ENCODE measurements at places on chromosomes 5 and 9.
A peak's percentile ranks its signal among the peaks of the same experiment; 100 is the strongest.

- DNase-seq = no peak
Measured at GRCh38 chr9:209143-209758, 5.4 kb upstream of the DOCK8 start.

GRCh38 chr9:134561427-134562145, 80.0 kb upstream of the COL5A1 start:
- no peak for DNase-seq

DNA sequence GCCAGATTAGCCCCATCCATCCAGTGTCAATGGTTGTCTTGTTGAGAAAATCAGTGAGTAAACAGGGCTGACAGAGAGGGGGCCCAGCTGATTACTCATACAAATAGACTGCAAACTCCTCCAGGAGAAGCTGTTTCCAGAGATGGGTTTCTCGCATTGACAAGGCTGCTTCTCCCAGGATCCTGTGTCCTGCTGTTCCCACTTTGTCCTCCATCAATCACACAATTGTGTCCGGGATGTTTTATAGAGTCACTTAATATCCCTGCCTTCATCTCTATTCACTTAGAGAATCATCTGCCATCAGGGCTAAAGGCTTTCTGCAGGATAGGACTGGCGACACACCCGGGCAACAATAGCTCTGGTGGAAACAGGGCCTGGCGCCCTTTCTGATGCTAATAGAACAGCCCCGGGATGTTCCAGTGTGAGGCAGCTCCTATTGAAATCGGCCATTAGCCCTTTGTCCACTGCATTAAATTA, 71.7 kb upstream of the TBCA start:
- no peak for DNase-seq

DNA sequence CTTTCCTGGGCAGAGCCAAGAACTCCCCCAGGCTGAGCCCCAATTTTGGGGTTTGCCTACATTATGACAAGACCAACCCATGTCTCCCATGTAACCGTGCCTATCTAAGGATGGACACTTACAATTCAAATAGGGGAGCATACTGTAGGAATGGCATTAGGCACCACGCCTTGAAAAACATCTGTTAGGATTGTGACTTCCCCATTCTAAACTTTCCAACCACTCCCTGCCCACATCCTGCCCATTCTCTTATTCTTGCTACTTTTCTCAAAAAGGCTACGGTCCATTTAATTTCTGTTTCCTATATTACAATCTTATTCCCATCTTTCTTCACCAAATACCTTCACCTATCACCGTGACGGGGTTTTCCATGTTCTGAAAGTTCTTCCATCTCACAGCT, 99.2 kb downstream of the LPAR1 start:
- DNase-seq = peak; percentile 14

GRCh38 chr5:61788548-61788947, 456.5 kb downstream of the ZSWIM6 start:
- DNase-seq = no peak

GRCh38 chr5:115366223-115366622, 69.8 kb upstream of the CCDC112 start:
- no peak for DNase-seq

DNA sequence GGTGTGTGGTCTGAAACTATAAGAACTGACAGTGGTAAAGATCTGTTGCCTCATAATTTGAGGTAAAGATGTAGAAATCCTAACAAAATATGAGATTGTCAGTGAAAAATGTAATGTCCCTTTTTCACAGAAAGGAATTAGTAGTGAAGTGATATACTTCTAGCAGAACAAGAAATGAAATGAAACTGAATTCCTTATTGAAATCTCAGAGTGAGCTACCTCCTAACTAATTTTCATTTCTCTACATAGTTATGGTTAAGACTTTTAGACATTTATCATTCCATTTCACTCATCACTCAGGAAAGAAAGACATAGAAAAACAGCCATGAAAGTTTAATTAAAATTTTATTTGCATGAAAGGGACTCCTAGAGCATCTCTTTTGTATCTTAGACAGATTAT, 48.7 kb downstream of the TMEM174 start:
- DNase-seq = no peak

DNA sequence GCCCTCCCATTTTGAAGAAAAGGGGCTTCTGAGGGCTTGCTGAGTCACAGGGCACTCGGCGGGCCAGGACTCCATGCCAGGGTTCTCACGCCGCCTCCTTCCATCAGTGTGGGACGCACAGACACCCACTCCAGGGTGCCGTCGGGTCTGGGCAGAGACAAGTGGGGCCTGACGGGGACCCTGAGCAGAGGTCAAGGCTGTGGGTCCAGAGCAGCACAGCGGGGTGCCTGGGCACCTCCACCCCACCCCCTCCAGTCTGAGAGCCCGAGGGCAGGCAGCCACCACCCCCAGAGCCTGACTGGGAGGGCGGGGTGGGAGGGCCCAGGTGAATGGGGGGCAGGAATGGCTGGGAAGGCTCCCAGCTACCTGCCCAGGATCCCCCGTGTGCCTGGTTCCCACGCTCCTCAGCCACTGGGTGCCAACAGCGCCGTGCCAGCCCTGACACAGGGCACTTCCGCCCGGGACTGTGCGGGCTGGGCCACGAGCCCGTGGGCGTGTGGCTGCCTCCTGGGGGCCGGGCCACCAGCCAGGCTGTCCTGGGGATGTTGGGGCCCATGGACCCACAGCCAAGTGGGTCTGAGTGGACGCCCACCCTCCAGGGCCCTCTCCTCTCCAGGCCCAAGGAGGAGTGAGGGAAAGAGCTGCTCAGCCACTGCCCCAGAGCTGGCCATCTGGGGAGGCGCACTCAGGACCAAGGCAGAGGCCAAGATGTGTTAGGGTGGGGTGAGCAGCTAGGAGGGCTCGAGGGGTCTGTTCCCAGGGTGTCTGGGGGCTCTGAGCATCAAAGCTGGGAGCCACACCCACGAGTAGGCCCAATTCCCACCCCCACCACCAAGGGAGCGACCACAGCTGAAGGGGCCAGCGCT, 10.1 kb upstream of the NRARP start:
- DNase-seq = no peak

- no peak for DNase-seq
Measured at GRCh38 chr9:24451346-24451745, 94.4 kb downstream of the IZUMO3 start.

GRCh38 chr9:130535818-130536521, 43.4 kb upstream of the FUBP3 start:
- no peak for DNase-seq

DNA sequence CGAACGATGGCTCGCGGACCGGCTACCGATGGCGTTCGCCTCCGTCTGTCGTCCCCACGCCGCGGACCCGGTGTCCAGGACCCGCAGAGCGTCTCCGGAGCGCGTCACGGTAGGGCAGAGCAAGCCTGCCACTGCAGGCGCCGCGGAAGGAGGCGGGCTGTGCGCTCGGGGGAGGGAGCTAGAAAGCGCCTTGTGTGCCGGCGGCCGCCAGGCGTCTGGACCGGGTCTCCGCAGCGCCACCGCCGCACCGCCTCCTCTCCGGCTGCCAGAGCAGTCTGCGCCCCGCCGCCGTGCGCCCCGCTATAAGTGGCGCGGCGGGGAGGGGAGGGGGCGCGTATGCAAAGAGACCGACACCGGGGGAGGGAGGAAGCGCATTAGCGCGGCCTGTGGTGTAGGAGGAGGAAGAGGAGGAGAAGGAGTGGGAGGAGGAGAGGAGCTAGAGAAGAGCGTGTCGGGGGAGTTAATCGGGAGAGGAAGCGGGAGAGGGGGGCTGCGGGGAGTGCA, at the start of gene ENC1:
Gene ENC1 (minus strand): TSS at position 279 of the 504 bp plus-strand sequence. CDS start 4,243 bp downstream, outside the sequence.
- DNase-seq = peak; percentile 23

DNA sequence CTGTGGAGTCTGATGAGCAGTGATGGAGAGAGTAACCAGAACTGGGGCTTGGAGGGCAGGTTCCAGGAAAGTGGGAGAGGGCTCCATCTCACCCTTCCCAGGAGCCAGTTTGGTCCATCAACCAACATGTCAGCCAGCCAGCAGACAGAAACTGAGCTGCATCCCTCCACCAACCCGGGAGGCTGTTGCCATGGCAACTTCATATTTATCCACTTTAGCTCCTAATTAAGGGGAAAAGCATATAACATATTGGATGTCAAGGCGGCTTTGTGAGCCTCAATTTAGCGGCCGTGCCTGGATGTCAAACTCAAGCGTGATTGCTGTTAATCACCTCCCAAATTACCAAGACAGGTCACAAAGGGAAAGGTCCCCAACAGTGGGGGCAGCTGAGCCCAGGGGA, 81.5 kb upstream of the ARAP3 start:
- DNase-seq = no peak

- no peak for DNase-seq
Measured at GRCh38 chr9:124359855-124360678, 55.2 kb downstream of the PSMB7 start.

DNA sequence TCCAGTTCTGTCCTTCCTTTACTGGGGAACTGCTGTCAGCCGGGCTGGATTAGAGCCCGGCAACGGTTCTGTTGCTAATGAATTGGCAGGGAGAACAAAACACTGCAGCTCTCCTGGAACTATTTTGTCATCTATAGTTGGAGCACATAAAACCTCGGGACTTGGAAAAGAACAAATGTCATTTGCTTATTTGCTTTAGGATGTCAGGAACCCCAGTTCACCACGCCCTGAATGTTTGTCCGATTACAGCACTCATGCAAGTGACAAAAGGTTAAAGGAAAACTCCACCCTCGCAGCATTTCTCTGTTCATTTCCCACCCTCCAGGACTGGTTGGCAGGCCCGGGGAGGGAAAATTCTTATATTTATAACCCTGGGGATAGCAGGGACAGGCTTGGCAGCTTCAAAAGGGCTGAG, 66.4 kb upstream of the PLPP1 start:
- no peak for DNase-seq

DNA sequence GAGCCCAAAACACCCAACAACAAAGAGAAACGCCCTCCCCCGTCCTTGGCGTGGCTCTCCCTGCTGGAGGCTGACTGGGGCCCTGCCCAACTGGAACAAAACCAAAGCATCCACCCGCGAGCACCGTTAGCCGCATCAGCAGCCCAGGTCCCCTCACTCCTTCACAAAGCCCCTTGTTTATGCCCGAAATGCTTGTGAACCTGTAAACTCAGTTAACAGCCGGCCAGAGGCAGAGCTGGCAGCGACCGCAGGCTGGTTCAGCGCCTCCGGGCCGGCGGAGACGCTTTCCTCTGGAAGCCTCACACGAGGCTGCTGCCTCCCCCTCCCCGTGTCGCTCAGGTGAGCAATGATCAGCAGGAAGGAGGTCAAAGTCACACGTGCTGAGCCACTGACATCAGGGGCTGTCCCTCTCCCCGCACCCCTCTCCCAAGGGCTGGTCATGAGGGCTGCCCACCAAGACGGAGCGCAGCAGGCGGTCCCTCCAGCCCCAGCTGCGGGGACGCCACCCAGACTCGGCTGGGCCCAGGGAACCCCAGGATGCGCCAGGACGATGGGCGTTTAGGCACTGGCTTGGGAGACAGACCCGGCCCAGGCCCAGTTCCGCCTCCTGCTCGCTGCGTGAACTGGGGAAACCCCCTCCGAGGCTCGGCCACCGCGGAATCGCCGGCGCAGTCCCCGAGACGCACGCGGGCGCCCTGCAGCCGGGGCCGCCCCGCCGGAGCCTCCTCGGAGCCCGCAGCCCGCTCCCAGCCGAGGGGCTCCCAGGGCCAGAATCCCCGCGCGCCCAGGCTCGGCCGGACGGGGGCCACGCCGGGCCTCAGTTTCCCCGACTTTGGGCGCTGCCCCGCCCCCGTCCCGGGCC, 563 bp downstream of the SNAPC4 start:
- DNase-seq = no peak

DNA sequence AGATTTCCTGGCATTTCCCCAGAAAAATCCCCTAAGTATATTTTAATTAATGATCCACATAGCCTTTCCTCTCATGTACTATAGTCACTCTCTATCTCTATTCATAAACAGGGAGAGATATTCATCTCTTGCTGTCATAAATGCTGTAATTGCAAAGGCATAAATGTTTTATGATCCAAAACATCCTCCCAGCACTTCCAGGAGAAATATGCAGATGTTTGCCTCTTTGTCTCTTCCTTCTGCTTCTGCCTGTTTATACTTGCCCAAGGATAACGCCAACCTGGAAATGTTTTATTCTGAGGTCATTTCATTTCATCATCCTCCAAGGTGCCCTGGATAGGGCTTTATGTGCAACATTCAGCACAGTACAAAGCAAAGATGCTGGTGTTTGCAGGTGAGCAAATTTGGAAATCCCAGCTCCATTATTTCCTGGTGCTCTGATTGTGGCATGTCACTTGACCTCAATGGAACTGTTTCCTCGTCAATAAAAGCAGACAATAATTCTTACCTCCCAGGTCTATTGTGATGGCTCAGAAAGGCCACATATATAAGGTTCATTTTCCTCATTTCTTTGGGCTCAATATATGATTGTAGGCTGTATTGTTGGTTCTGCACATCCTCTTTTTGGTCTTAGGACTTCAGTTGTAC, 6.9 kb downstream of the TNFSF15 start:
- no peak for DNase-seq

- DNase-seq = no peak
Measured at GRCh38 chr5:36654564-36654963, 48.2 kb downstream of the SLC1A3 start.

GRCh38 chr9:134335061-134335460, 8.8 kb downstream of the RXRA start:
- no peak for DNase-seq

DNA sequence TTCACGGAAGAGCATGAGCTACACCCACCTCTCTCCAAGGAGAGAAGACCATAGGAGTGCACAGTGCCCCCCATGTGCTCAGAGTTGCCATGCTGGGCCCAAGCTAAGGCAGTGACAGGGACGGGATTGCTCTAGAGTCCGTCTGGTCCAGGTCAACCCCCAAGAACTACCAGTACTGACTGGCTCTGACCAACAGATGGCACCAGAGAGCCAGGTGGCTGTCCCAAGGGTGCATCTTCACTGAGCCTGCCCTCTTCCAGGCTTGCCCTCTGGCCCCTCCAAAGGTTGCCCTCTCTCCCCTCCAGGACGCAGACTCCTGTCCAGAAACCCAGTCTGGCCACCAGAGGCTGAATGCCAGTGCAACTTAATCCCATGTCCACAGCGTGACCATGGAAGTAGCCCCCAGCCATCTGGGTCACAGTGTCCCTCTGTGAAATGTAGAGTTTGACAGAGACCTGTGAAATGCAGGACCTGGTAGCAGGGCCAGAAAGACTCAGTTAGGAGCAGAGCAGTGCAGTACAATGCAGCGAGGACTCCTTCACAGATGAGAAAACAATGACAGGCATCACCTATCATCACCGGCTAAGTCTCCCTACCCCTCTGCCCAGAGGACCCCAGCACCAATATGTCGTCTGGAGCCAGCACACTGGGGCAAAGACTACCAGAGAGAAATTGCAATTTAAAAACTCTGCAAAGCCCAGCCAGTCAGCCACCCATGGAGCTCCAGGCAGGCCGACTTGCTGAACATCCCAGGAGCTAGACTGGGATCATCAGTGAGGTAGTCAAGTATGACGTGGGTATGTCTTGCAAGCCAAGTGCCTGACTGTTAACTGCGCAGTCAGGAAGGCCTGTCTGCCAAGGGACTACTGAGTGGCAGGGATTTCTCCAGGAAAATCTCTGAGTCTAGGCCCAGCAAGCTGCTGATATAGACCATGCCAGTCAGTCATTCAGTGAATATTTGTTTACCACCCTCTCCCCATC, 7.7 kb upstream of the SKP1 start:
- no peak for DNase-seq

- no peak for DNase-seq
Measured at GRCh38 chr9:92001244-92001643, 51.2 kb upstream of the ROR2 start.

- DNase-seq = no peak
Measured at GRCh38 chr5:179251276-179251969, 93.8 kb downstream of the ADAMTS2 start.

Data from GF-D8 (cell line).